Panc1 (cell line): ENCODE measurements at places on chromosomes 3 and 15.

DNA sequence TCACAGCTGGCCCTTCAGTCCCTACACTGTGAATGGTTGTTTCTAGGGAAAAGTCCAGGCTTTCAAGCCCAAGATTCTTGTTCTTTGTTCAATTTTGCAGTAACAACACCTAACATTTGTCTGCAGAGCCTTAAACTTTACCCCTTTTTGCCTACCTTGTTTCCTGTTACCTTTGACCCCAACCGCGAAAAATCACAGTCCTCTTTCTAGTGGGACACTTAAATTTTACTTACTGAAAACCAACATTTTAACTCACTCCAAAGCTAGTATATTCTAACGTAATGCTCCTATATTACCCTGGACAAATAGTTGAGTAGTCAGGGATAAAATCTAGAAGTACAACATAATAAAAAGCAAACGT lies 649 bp upstream of the PIK3CB start:
- no peak for DNase-seq

DNA sequence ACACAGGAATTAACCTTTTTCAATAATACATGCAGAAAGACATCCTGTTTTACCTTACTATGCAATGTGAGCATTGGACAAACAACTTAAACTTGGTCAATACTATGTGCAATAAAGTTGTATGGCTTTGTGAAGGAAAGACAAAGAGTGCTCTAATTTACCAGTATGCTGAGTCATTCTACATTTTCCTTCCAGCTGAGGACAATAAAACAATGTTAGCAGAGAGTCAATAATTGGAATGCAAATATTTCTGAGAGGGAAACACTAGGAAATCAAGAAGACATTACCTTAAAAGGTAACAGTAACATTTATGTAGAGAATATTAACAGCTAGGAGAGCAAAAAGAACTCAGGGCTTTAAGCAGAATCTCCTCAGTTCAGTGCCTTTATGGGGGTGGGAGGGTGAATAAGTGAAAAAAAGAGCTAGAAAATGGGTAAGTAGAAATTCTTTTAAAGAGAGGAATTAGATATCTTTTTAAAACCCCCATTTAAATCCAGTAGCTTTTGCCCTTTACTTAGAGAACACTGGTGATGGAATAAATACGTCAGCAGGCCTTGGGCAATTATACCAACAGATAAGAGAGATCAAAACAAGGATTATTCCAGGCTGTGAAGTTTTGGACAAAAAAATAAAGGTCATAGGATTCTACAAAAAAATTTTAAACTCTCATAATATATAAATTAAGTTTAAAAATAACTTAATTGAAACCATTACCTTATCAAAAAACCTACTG lies 11.6 kb upstream of the HGD start:
- DNase-seq, result no peak

DNA sequence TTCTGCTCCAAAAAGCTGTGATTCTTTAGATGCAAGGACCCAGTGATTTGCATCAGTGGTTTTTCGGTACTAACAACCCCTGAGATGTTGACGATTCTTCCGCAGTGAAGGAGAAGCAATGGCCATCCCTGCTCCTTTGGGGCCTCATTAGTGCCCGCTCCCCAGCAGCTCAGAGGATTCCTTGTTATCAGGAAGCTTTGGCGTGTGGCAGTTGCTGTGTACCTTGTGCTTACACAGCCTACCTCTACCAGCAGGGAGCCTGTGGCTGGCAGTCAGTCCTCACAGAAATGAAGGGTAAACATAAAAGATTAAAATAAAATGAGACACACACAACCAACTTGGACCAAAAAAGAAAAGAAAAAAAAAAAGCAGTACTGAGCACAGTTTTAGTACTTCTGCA lies 55.2 kb downstream of the CNTN3 start:
- DNase-seq, result no peak

- DNase-seq, result no peak
Observed at GRCh38 chr3:29189328-29189727, 91.5 kb upstream of the RBMS3 start.

GRCh38 chr15:31390029-31390428 lies 63.4 kb downstream of the KLF13 start:
- DNase-seq, result no peak

DNA sequence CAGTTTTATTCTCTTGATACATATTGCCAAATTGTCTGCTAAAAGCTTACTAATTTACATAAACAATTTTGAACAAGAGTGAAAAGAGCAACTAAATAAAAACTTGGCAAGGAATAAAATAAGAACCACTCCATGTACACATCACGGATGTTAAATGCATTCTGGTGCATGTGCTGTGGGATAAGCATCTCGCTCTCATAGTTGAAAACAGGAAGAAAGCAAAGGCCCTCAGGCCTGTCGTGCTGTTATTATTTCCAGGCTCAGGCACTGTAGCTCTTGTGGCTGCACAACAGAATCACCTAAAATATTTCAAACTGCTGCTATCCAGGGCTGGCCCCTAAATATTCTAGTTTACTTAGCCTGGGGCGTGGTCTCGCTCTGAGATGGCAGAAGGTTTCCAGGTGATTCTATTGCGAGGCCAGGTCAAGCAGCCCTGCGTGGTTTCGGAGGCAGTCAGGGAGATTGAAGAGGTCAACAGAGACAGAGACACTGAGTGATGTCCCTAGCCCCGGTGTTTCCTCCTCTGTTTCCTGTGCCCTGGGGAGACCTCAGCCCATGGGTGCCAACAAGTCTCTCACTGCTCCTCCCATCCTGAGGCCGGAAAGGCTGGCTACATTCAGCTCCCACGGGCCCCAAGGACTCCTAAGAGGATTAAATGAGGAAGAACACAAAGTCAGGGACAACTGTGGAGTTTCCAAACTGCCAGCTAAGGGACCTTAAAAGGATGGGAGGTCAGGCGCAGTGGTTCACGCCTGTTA lies 18.2 kb upstream of the PDIA5 start:
- DNase-seq, result no peak

- DNase-seq, result no peak
Observed at GRCh38 chr15:33314069-33314468, 3.3 kb downstream of the RYR3 start.

GRCh38 chr3:49035281-49035680 lies 6.1 kb upstream of the IMPDH2 start:
- no peak for DNase-seq

- no peak for DNase-seq
Observed at GRCh38 chr15:66326051-66326450, 30.4 kb downstream of the TIPIN start.

DNA sequence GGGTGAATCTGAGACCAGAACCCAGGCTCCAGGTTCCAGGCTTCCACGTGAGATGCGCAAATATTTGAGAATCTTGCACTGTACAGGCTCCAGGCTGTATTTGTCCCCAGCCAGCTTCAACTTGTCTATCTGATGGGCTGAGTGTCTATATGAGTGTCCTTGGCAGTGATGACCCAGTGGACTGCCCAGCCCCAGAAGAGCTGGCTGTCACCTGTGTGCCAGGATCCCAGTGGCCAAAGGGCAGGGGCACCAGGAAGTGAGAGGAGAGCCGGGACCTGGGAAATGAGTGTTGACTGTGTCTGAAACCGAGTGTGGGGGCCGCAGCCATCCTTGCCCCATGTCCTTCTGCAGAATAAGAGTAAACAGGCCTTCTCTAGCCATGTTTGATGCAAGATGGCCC lies 10.4 kb downstream of the FAH start:
- no peak for DNase-seq

- no peak for DNase-seq
Observed at GRCh38 chr3:126111126-126111551, 27.2 kb upstream of the SLC41A3 start.

DNA sequence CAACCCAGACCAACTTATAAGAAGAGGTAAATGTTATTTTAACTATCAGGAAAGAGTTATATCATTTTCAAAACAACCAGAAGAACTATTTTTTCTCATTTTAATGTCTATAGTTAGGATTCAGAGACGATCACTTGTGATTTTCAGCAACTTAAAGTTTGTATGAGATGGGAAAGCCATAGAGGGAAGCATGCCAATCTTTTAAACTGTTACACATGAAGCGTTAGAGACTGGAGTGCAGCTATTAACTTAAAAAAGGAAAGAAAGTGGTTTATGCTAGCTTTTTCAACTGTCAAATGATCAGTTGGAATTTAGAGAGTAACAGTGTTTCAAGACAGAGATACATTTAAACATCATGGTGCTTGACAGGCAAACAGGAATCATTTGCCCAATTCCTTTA lies 91.7 kb upstream of the LPP start:
- DNase-seq, result no peak

- no peak for DNase-seq
Observed at GRCh38 chr15:33191591-33191990, 2.9 kb downstream of the FMN1 start.

GRCh38 chr15:81160312-81161159 lies 26.5 kb downstream of the CFAP161 start:
- DNase-seq, result no peak

- no peak for DNase-seq
Observed at GRCh38 chr15:58724466-58724865, 25.0 kb downstream of the ADAM10 start.

DNA sequence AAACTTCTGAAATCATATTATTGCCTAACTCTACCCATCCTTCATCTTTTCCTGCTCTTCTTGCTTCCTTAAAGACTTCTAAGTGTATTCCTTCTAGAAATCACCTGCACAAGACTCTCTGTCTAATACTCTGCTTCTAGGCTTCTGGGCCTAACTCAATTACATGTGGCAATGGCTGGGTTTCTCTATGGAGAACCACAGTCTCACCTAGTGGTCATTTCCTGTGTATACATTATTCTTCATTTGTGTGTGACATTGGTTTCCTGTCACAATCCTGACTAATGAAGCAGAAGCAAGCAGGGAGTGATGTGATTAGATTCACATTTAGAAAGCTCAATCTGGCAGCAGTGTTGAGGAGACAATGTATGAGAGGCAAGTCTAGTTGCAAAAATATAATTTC lies 16.9 kb upstream of the CLDN1 start:
- DNase-seq, result no peak

- no peak for DNase-seq
Observed at GRCh38 chr3:100045696-100046095, 68.6 kb downstream of the FILIP1L start.

- DNase-seq, result no peak
Observed at GRCh38 chr3:32257042-32257441, 18.6 kb downstream of the CMTM8 start.

- DNase-seq, result no peak
Observed at GRCh38 chr3:49004352-49005302, 2.6 kb upstream of the WDR6 start.

GRCh38 chr3:183987000-183987600 lies 30.6 kb downstream of the ABCC5 start:
- DNase-seq, result no peak

DNA sequence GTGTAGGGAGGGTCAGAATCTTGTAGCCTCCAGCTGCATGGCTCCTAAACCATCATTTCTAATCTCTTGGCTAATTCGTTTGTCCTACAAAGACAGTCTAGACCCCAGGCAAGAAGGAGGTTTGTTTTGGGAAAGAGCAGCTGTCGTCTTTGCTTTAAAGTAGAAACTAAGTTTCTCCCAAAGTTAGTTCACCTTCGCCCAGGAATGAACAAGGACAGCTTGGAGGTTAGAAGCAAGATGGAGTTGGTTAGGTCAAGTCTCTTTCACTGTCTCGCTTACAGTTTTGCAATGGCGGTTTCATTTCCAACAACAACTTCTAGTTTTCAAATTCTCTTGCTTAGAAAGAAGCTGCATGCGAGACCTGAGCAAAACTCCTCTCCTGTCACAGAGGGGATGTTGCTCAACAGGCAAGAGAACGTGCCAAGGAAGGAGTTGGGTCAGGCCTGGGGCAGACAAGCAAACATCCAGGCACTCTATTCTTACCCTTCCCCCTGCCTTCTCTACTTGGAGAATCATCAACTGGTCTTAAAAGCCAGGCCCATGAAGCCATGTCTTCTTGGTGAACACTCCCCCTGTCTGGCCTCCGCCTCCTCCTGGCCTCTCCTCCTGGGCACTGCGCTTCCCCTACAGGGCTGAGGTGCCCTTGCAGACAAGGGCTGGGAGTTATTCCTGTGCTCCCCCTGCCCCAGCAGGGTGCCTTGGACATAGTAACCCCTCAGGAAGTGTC lies 57.6 kb downstream of the TMEM44 start:
- DNase-seq, result no peak

DNA sequence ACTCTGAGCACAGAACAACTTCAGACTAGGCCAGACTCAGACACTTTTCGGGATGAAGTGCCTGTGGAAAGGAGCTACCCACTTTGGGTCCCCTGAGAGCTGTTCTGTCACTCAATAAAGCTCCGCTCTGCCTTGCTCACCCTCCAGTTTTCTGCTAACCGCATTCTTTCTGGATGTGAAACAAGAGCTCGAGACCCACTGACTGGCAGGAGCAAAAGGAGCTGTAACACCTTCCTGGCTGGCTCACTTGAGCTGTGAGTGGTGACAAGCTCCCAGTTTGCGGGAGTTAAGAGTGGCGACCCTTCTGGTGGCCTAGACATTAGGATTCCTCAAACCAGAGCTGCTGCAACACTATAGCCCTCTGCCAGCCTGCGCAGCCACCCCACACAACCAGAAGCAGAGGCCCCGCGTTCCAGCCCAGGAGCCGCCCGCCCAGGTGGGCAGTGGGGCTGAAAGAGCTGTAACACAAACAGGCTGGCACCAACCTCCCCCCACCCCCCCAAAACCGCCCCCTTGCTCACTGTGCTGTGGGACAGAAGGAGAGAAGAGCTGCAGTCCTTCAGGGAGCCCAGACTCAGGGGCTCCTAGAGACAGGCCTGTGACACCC lies 1178.1 kb upstream of the GBE1 start:
- DNase-seq, result no peak

DNA sequence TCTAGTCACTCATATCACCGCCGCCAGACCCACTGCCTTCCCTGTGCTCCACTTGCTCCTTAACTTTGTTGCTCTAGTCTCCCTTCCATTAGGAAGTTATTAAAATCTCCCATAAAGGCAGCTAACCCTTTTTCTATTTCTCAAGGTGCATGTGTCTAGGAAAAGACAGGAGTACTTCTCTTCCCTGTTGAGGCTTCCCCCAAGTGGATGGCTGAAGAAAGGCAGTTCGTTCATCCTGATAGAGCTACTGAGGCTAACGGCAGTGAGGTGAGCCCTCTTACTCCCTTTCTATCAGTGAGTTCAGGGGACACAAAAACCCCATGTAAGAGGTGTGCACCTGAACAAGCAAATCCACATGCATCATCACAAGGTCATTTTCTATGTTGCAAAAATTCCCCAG lies 397.8 kb downstream of the IGSF11 start:
- no peak for DNase-seq

- DNase-seq, result no peak
Observed at GRCh38 chr3:123150449-123151215, 51.1 kb upstream of the SEC22A start.

DNA sequence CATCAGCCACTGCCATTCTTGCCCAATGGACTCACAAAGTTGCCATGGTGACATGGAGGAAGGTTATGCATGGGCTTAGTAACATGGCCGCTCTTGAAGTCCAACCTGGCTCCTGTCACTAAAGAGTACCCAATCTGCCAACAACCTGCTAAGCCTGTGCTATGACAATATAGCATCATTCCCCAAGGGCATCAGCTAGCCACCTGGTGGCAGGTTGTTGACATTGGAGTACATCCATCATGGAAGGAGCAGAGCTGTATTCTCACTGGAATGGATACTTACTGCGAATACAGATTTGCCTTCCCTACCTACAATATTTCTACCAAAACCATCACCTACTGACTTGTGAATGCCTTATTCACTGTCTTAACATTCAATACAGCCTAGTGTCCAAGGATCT lies 138.9 kb upstream of the RORA start:
- DNase-seq, result no peak
